ENCODE measurements at places on chromosomes 7 and 10. TPM values are rescaled to one million over a fixed set of nuclear protein-coding genes. Genes with fewer than 3 reads are reported as not detected.

CDH23 gene
- polyA plus RNA-seq: 64.6 TPM

RASSF4 gene
- 100 TPM for polyA plus RNA-seq

GPR26 gene
- polyA plus RNA-seq: not detected

PBLD gene
- polyA plus RNA-seq: 14.2 TPM

LMOD2 gene
- not detected for polyA plus RNA-seq

Data from pancreas (tissue), 10 donors.